ENCODE measurements at places on chromosomes 6 and 20.
A peak's percentile ranks its signal among the peaks of the same experiment; 100 is the strongest.

GRCh38 chr20:25355866-25356265 is 34.8 kb downstream of the ABHD12 start:
- no peak for DNase-seq

- DNase-seq: no peak
These were observed 52.4 kb downstream of the NINL start for GRCh38 chr20:25532971-25533391.

- peak; percentile 71 for DNase-seq
These were observed at the start of gene LRRC73 for GRCh38 chr6:43509984-43510826. Gene LRRC73 (minus strand): TSS chr6:43510346. CDS start chr6:43509785, 561 bp downstream.

GRCh38 chr6:13667655-13668054 is 44.0 kb downstream of the RANBP9 start:
- DNase-seq: no peak

GRCh38 chr6:17505767-17506280 is 94.3 kb upstream of the FAM8A1 start:
- no peak for DNase-seq
